GM12878 (cell line): ENCODE measurements at places on chromosomes 11 and 22. TPM values are rescaled to one million over a fixed set of nuclear protein-coding genes. Genes with fewer than 3 reads are reported as not detected.
A peak's percentile ranks its signal among the peaks of the same experiment; 100 is the strongest.

GRCh38 chr11:63608353-63609345, 5.6 kb downstream of the PLAAT3 start:
- peaks cover under 1% of the 10 kb centered on the region; the same call in 1 of the 2 replicates for H3K4me1 ChIP-seq
- DNase-seq = no peak
- no peak overlapping the region for H3K27ac ChIP-seq
- H3K27me3 ChIP-seq = no peaks in the 10 kb centered on the region
- no peaks in the 10 kb centered on the region for H3K36me3 ChIP-seq
- no peak overlapping the region for H3K4me3 ChIP-seq

DNA sequence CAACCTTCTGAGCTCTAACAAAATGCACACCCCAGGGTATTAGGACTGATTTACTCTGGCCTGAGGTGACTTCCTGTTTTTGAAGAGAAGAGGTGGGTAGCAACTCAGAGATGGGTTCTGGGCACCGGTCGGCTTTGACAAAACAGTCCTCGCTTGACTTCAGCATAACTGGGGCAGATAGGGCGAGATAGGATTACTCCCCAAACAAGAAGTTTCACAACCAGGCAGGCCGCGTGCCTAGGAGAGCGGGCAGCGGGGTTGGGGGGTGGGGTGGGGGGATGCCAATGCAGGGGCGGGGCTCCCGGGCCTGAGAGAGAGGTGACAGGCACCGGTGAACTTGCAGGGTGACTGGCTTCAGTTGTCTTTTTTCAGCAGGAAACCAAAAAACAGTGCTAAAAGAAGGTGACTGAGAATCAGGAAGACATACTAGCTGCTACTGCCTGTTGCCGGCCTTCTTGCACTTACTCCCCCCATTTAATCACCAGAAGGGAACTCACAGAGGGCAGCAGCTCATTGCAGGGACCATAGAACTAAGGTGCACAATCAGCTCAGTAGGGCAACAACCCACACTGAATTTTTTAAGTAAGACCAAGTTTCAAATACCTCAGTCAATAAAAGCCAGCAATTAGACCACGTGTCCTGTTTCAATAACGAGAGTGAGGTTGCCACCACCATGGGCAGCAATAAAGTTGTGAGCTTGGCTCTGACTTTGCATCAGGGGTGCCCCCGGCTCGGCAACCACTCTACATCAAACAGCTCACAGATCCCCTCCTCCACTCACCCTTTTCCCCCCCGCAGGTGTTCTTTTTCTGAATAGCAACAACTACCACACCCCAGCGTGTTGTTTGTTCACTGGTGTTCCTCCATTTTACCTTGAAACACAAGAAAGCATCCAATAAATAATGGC, 37.2 kb upstream of the ETS1 start:
- no peaks in the 10 kb centered on the region for H3K36me3 ChIP-seq
- peak overlapping the region; percentile 86 for H3K27ac ChIP-seq
- no peak overlapping the region for H3K4me3 ChIP-seq

- no peak overlapping the region for H3K4me3 ChIP-seq
- H3K36me3 ChIP-seq = peaks cover 21% of the 10 kb centered on the region
- H3K27ac ChIP-seq = no peak overlapping the region
- H3K4me1 ChIP-seq = no peaks in the 10 kb centered on the region
- no peak for DNase-seq
These were observed 27.3 kb downstream of the CTR9 start for GRCh38 chr11:10778217-10778970.

GRCh38 chr11:117515892-117516787, 188.5 kb downstream of the CEP164 start:
- H3K4me3 ChIP-seq = no peak overlapping the region
- H3K27me3 ChIP-seq = no peaks in the 10 kb centered on the region
- no peak overlapping the region for H3K27ac ChIP-seq

DNA sequence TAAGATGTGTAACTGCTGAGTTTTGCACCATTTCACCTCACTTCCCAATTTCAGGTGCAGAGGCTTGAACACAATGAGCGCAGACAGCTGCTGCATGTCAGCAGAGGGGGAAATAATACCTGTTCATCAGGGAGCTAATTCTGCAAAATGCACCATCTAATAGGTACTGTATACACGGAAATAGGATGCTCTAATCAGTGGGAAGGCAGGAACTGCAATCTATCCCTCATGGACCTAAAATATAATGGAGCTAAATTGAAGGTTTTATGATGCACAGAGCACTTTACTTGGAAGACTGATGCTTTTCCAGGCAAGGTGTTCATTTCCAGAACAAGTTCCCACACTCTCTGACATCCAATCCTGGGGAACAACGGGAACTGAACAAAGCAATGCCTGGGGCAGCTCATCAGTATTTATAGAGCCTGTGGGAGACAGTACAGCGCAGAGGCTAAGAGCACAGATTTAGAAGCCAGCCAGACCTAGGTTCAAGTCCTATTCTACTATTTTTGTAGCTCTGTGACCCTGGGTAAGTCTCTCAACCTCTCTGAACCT, 78.5 kb downstream of the TENM4 start:
- no peaks in the 10 kb centered on the region for H3K36me3 ChIP-seq
- no peaks in the 10 kb centered on the region for H3K4me1 ChIP-seq
- H3K27me3 ChIP-seq = no peaks in the 10 kb centered on the region
- no peak for DNase-seq
- no peak overlapping the region for H3K4me3 ChIP-seq

DNA sequence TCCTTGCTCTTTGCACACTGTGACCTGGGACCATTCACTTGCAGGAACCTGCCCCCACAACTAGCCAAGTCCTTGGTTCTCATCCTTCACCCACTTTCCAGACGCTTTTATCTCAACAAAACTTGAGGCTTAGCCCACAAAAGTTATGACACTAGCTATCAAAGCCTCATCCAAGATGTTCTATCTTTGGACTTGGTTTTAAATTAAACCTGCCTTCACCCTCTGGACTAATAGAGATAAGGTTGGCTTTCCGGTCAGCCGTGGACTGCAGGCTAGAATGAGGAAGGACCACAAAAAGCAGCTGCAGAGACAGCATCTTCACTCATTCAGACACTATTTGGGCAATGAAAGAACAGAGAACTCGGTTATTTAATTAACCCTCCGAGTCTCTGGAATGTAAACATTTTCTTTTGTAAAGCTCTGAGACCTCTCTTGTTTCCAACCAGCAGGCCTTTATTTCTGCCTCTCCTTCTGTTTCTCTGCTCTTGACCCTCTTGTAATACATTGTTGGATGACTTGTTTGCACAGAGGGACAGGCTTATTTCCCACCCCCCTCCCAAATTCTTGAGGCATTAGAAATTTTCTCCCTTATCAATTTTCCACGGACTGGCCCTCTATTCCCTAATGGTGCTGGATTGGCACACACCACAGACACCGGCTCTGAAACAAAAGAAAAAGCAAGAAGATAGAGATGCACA, 41.4 kb downstream of the ARL14EP start:
- no peaks in the 10 kb centered on the region for H3K27me3 ChIP-seq
- DNase-seq = no peak
- no peak overlapping the region for H3K27ac ChIP-seq

GRCh38 chr11:93089474-93090102, 108.2 kb downstream of the SLC36A4 start:
- H3K27ac ChIP-seq = no peak overlapping the region
- H3K4me1 ChIP-seq = no peaks in the 10 kb centered on the region
- H3K36me3 ChIP-seq = no peaks in the 10 kb centered on the region
- H3K4me3 ChIP-seq = no peak overlapping the region

GRCh38 chr22:43847376-43848289, 14.7 kb downstream of the SULT4A1 start:
- H3K27ac ChIP-seq = no peak overlapping the region
- no peaks in the 10 kb centered on the region for H3K36me3 ChIP-seq
- no peaks in the 10 kb centered on the region; the same call in 1 of the 2 replicates for H3K27me3 ChIP-seq
- no peaks in the 10 kb centered on the region for H3K4me1 ChIP-seq
- no peak overlapping the region for H3K4me3 ChIP-seq
- DNase-seq = no peak

DNA sequence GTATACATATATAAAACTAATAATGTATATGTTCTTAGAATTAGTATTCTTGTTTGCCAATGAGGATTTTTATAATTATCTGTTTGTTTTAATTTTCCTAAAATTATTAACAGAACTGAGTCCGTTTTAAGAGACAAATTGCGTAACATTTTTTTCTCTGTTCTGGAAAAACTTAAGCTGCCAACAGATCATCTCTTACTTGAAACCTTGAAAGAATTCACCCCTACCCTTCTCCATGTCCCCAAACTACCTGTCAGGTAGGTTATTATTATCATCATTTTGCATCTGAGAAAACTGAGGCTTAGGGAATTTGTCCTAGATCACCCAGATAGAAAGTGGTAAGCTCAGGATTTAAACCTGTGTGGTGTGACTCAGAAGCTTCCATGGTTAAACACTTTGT, 14.7 kb downstream of the SLC5A4 start:
- no peaks in the 10 kb centered on the region for H3K4me1 ChIP-seq
- no peak overlapping the region for H3K27ac ChIP-seq
- H3K27me3 ChIP-seq = no peaks in the 10 kb centered on the region
- no peaks in the 10 kb centered on the region for H3K36me3 ChIP-seq
- no peak for DNase-seq

DNA sequence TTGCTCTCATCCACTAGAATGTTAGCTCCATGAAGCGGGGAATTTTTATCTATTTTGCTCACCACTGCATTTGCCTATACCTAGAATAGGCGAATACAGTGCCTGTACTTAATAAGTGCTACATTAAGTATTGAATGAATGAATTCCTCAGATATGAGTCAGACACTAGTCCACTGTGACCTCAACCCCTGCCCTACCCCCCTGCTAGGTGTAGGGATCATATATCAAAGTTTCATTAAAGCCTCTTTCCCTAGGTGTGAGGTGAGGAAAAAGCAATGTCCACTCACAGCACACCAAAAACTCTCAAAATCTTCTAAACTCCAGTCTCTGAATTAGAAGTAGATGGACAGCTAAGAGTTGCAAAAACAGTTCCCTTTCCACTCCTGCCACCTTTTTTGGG, 9.8 kb upstream of the PSMA1 start:
- H3K27me3 ChIP-seq = no peaks in the 10 kb centered on the region
- H3K4me3 ChIP-seq = no peak overlapping the region
- no peak overlapping the region for H3K27ac ChIP-seq
- no peaks in the 10 kb centered on the region for H3K36me3 ChIP-seq
- H3K4me1 ChIP-seq = no peaks in the 10 kb centered on the region
- no peak for DNase-seq

- H3K27ac ChIP-seq = no peak overlapping the region
- no peak overlapping the region for H3K4me3 ChIP-seq
- DNase-seq = no peak
- no peaks in the 10 kb centered on the region for H3K36me3 ChIP-seq
- H3K4me1 ChIP-seq = no peaks in the 10 kb centered on the region
These were observed 25.7 kb downstream of the PDE2A start for GRCh38 chr11:72648384-72649136.

DNA sequence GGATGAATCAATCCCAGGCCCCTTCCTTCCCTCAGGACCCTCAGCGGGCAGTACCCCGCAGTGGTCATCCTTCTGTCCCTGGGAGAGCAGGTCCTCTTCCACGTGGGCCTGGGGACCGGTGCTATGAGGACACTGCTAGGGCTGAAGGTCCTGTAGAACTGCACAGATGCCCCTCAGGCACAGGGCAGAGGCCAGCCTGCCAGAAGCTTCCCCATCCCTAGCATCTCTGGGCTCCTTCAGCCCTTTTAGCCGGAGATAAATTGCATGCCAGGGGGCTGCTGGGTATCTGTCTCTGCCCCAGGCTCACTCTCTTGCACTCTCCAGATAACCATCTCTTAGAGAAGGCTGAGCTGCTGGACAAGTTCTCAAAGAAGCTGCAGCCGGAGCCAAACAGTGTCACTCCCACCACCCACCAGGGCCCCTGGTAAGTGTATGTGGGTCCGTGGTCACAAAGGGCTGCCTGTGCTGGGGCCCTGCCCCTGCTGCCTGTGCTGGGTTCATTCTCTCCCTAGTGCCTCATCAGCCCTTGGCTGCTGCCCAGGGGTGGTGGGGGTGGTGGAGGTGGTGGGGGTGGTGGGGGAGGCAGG, 2.3 kb downstream of the ATG16L2 start:
- H3K27me3 ChIP-seq = no peaks in the 10 kb centered on the region
- H3K27ac ChIP-seq = peak overlapping the region; percentile 98
- H3K4me3 ChIP-seq = peak overlapping the region; percentile 89
- DNase-seq = no peak
- peaks cover 7% of the 10 kb centered on the region; the same call in 1 of the 2 replicates for H3K36me3 ChIP-seq

DNA sequence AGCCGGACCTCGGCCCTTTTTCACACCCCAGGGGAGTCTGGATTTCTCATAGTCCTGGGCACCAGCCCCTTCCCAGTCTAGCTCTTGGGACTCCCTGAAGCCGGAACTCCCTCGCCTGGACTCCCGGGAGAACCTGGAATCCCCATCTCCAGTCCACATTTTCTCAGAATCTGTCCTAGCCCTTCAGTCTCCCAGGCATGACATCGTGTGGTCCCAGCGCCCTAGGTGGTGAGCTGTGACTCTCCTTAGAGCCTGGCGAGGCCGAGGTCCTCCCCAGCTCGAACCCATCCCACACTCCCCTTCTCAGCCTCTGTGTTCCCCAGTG, 673 bp upstream of the DUSP18 start:
- no peaks in the 10 kb centered on the region for H3K4me1 ChIP-seq
- peaks cover 5% of the 10 kb centered on the region; the same call in 1 of the 2 replicates for H3K36me3 ChIP-seq
- no peaks in the 10 kb centered on the region for H3K27me3 ChIP-seq

The TTC36 gene
- polyA plus RNA-seq = 0.59 and 0.91 TPM in 2 replicates

The THRSP gene
- polyA plus RNA-seq = 0.18 TPM in 1 of 2 replicates, not detected in the other

The ASPHD2 gene
- 2.0 and 3.2 TPM in 2 replicates for polyA plus RNA-seq

The TSGA10IP gene
- not detected in 2 replicates for polyA plus RNA-seq

The RAB36 gene
- polyA plus RNA-seq = 1.3 and 1.4 TPM in 2 replicates

The MAML2 gene
- 5.6 and 7.5 TPM in 2 replicates for polyA plus RNA-seq

The MUC2 gene
- polyA plus RNA-seq = not detected in 2 replicates
